GM18507 (cell line): ENCODE measurements at places on chromosomes 3 and 15.

DNA sequence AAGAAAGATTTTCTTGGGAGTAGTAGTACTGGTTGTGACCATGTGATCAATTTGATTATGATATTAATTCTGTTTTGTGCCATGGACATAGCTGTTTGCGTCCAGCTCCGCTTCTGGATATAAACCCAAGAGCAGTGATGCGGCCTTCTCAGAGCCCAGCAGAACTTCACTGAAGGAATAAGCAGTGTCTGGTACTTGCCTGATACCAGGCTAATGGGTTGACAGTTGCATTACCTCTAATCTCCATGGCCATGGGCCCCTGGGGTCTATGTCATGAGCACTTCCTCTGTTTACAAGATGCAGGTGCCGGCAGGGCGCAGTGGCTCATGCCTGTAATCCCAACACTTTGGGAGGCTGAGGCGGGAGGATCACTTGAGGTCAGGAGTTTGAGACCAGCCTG lies 36.3 kb upstream of the RAB6B start:
- no peak for DNase-seq

GRCh38 chr3:119560160-119560559 lies 746 bp upstream of the CD80 start:
- no peak for DNase-seq

DNA sequence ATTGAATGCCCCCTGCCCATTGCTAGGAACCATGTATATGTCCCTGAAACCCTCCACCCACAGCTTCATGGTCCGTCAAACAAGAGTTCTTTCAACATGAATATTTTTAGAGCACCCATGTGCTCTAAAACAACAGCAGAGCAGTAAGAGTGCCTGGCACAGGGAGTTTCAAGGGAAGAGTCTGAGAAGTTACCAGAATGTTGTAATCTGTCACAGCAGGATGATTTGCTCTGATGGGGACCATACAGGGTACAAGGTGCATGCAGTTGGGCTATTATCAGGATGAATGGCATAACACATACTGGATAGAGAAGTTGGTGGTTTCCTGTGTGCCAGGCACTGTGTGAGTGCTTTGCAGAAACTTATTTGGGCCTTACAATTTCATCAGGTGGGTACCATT lies 27.8 kb upstream of the FLNB start:
- no peak for DNase-seq

DNA sequence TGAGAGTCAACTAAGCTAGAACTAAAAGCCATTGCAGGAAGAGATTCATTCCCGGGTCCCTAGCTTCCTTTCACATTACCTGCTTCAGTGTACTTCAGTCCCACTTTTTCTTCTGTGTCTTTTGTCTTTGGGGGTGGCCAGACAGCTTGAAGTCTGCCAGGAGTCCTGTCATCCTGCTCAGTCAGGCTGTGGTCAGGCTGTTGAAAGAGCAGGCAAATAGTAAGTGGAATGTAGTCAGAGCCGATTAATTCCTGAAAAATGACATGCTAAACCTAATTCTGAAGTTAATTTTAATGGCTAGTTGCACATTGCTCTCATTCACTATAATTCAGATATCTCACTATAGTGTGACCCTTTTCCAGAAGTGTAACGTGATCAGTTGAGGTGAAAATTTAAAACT lies 129.6 kb downstream of the FMN1 start:
- DNase-seq = no peak

GRCh38 chr15:52651114-52651513 lies 28.1 kb downstream of the ATOSA start:
- DNase-seq = no peak

DNA sequence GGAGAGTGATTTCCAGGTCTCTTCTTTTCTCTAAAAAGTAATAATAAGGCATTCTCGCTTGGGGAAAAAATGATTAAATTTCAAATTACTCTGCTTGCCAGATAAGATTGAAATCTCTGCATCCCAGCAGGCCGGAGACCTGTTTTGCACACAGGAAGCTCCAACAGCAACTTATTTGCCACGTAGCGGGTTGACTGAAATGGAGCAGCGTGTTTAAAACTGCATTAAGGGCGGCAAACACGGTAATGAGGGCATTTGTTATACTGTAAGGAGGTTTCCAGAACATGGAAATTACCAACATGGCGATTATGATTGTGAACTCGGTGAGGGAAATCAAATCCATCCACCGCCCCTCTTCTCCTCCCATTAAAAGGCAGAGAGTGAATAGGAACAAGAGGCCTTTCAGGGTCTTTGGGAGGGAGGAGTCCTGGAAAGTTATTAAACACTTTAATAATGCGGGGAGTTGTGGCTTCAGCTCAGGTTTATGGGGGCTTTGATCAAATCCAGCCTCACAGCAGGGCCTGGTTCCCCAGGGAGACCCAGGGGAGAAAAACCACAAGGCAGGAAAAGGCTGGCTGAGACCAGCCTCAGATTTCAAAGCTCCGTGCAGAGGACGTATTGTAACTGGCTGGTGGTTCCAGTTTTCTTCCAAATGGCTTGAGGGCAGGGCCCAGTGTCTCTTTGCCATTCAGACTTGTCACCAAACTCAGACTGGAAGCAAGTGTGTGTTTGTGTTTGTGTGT lies 242.3 kb downstream of the TLE3 start:
- no peak for DNase-seq

DNA sequence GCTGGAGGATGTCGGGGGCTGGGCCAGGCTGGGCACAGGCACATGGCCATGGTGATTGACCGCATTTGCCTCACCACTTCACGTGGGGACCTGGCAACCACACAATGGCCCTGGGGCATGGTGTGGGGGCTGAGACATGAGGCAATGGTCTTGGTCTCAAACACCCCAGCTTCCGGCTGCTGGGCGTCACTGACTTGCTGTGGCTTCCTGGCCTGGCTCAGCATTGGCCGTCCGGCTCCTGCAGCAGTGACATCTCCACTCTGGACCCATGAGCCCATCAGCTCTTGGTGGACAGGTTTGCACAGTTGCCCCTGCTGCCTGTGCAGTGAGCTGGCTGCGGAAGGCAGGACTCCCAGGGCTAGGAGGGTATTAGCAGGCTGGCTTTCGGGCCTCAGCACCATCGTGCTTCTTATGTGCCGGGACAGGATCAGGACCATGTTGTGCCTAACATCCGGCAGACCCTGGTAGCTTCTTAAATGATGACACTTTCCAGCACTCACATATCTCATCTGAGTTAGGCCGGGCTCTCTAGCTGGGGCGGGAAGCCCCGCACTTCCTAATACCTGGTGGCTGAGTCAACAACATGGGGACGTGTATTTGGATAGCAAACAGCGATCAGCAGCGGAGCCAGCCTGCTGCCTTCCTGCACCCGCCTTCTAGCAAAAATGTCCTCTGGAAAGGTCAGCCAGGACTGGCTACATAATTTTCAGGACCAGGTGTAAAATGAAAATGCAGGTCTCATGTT lies 34.1 kb downstream of the ZNF710 start:
- DNase-seq = no peak
